ENCODE measurements at places on chromosomes 1 and 21. TPM values are rescaled to one million over a fixed set of nuclear protein-coding genes. Genes with fewer than 3 reads are reported as not detected.

Gene OR2T33
- total RNA-seq = 0.69 TPM

Gene TSTD1
- 29.4 TPM for total RNA-seq

Gene NES
- 76.4 TPM for total RNA-seq

Gene MNDA
- 7.4 TPM for total RNA-seq

Gene IGSF3
- 4.1 TPM for total RNA-seq

Gene MPL
- total RNA-seq = not detected

Gene DCST1
- total RNA-seq = not detected

Gene IFNAR1
- total RNA-seq = 41.8 TPM

Gene KCNJ15
- 1.8 TPM for total RNA-seq

Gene CRYAA
- total RNA-seq = not detected

Gene ITLN2
- 6.4 TPM for total RNA-seq

Gene FCRL5
- total RNA-seq = 0.24 TPM

Gene TSEN15
- 29.0 TPM for total RNA-seq

Gene TRNP1
- 7.1 TPM for total RNA-seq

Gene MSH4
- total RNA-seq = 0.24 TPM

Gene SLFNL1
- total RNA-seq = 1.6 TPM

Gene RPRD2
- 14.8 TPM for total RNA-seq

Gene KCNK1
- 10.2 TPM for total RNA-seq

All from omental fat pad (tissue), 4 donors.